Stimulated activated CD4-positive, alpha-beta T cell treated with anti-CD3 and anti-CD28 coated beads, Interleukin-12 subunit alpha, Interleukin-12 subunit beta, amount 100 ng/mL, for 48 hours (primary cell): ENCODE measurements at places on chromosomes 12 and 14.

DNA sequence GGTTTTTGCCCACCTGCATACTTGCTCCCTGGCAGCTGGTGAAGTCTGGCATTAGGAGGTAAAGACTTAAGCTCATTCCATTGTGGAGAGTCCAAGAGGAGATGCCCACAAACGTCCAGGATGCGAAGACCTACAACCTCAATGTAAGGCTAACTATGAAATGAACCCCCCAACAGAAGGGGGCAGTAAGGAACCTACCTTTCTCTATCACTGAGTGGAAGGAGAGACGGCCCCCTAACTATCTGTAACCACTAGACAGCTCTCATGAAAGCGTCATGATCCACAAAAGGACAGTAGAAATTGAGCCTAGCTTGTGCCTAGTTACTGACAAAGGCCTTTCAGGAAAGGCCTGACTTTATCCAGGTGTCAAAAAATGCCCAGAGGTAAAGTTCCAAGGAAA lies 55.3 kb downstream of the ZFYVE21 start:
- no peak for DNase-seq

- no peak for DNase-seq
Observed at GRCh38 chr12:117052386-117053049, 46.7 kb downstream of the TESC start.

DNA sequence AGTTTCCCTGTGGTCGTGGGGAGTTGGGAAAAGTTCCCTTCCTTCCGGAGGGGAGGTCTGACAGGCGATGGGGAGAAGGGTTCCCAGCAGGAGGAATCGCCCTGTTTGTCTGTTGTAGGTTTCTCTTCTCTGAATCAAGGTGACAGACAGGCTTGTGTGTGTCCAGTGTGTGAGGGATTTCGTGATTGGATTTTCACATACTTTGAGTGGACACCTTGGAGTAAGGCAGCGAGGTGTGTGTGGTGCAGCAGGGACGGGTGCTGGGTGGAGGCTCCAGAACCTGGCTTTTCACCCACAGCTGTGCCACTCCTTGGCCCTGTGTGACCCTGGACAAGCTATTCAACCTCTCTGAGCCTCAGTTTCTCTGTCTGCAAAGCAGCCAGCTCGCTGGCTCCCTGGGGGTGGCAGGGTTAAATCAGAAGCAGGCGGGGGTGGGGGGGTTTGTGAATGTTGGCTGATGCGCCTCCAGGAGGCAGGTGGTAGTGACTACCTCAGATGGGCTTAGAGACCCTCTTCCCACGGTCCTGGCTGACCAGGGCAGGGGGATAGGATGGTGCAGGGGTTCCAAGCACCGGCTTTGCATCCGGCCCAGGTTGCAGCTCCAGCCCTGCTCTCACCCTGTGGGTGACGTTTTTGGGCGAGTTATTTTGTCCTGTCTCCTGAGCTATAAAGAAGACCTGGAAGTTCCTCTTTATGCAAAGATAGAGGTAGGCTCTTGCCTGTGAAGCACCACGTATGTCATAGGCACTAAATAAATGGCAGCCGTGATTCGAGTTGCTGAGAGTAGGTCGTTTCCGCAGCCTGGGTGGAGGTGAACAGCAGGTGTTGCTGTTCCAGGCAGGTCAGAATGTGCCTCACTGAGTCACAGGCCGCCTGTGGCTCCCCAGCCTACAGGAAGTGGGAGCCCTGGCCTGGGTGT lies 679 bp downstream of the BDKRB2 start:
- no peak for DNase-seq

DNA sequence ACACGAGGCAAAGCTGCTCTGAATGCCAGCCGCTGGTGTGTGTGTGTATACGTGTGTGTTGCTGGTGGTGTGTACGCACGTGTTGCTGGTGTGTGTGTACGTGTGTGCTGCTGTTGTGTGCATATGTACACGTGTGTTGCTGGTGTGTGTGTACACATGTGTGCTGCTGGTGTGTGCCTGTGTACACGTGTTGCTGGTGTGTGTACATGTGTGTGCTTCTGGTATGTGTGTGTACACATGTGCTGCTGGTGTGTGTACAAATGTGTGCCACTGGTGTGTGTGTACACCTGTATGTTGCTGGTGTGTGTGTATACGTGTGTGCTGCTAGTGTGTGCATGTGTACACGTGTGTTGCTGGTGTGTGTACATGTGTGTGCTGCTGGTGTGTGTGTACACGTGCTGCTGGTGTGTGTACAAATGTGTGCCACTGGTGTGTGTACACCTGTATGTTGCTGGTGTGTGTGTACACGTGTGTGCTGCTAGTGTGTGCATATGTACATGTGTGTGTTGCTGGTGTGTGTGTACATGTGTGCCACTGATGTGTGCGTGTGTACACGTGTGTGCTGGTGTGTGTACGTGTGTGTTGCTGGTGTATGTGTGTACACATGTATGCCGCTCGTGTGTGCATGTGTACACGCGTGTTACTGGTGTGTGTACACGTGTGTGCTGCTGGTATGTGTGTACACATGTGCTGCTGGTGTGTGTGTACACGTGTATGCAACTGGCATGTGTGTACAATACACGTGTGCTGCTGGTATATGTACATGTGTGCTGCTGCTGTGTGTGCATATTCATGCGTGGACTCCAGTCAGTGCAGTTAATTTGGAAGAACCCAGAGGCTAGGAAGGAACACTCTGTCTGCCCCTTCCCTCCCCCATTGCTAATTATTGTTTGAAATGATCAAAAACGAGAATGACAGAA lies 47.2 kb downstream of the CACNA2D4 start:
- DNase-seq, result no peak

DNA sequence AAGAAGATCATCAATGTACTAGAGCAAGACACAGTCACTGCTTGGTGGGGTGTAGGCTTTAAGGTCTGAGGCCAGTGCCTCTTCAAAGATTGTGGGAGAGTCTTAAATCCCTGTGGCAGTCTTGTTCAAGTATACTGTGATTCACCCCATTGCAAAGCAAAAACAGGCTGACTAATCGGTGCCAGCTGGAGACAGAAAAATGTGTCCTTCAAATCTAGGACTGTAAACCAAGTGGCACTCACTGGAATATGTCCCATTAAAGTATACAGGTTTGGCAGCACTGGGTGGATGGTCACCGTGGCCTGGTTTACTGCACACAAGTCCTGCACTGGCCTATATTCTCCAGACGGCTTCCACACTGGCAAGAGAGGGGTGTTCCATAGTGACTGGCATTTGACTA lies 1315.3 kb downstream of the TMEM121 start:
- DNase-seq, result no peak

DNA sequence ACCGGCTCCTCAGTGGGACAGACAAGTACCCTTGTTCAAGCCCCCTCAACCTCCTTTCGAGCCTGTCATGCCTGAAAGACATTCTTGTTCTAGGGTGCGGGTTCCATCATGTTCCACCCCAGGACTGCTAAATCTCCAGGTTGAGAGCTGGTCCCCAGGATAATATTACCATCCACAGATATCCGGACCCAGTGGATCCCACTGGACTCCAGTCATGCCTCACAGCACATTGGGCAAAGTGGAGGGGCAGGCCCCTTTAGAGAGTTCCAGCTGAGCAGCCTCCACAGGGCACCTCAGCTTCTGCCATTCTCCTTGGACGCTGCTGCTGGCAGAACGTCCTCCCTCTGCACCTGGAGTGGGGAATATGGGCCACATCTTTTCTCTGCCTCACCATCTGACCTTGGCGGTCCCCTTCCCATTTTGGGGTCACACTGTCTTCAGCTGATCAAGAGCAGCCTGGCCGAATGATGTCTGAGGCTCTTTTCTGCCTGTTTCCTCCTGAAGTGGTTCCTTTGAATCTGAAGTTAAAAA lies 137.4 kb downstream of the BCL11B start:
- DNase-seq, result no peak

DNA sequence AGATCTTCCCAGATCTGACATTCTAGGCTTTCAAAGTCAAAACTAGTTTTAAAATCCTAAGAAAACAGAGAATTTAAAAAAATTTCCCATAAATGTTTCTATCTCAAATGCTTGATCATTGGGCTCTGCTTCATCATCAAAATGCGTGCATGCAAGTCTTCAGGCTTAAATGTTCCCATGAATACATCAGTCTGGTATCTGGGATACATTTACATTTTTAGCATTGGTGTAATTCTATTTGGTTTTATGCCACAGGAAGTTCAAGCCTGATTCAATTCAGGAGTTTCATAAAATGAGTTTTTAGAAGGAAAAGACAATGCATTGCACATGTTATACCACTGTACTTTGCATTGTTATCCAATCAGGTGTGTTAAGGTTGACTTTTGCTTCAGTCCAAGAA lies 336.4 kb downstream of the PCNX1 start:
- no peak for DNase-seq

DNA sequence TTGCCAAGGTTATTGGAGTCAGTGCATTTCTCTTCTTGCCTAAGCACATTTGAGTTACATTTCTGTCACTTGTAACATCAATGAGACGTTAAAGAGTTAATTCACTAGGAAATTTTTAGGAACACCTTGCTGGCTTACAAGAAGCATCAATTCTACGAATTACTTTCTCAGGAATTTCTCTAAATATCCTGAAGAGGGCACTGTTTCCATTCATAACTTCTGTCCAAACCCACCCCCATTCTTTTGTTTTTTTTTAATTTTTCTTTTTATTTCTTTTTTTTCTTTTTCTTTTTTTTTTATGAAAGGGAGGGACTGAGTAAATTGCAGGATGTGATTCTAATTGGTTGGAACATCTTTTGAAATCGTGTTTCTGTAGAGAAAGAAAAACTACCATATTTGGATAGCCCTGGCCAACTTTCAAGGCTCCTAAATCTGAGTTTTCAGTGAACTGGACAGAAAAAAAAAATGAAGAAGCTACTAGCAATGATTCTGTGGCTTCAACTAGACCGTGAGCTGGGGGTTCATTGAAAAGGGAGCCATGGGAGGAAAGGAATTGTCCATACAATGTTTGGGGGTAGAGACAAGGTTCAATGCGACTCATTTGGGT lies 285.3 kb downstream of the DAD1 start:
- no peak for DNase-seq

GRCh38 chr14:66471584-66471983 lies 14.6 kb upstream of the CCDC196 start:
- DNase-seq, result no peak

GRCh38 chr12:70449753-70450341 lies 83.8 kb downstream of the KCNMB4 start:
- no peak for DNase-seq

GRCh38 chr14:65548878-65549277 lies 136.3 kb downstream of the FUT8 start:
- DNase-seq, result no peak

DNA sequence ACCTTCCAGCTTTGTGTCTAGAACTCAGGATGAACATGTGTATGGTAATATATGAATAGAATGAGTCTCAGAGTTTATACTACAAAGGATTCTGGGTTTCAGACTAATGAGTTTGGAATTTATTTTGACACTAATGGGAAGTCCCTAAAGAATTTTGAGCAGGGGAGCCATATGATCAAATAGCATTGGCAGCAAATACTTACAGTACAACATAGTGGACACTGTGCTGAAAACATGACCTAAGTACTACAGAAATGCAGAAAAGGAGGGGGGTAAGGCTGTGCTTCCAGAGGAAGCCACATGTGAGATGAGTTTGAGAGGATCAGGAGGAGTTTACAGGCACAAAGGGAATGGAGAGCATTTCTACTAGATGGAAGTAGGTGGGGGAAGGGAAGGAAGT lies 225.8 kb downstream of the C12orf42 start:
- DNase-seq, result no peak

GRCh38 chr14:61965030-61965745 lies 203.0 kb downstream of the SNAPC1 start:
- DNase-seq, result no peak

GRCh38 chr12:122871851-122872780 lies 23.8 kb downstream of the VPS37B start:
- peak; percentile 57 for DNase-seq

GRCh38 chr14:101709533-101709881 lies 52.0 kb upstream of the PPP2R5C start:
- no peak for DNase-seq

GRCh38 chr12:4938900-4939299 lies 29.2 kb downstream of the KCNA1 start:
- no peak for DNase-seq

GRCh38 chr12:108213871-108214445 lies 84.9 kb downstream of the WSCD2 start:
- DNase-seq, result no peak

DNA sequence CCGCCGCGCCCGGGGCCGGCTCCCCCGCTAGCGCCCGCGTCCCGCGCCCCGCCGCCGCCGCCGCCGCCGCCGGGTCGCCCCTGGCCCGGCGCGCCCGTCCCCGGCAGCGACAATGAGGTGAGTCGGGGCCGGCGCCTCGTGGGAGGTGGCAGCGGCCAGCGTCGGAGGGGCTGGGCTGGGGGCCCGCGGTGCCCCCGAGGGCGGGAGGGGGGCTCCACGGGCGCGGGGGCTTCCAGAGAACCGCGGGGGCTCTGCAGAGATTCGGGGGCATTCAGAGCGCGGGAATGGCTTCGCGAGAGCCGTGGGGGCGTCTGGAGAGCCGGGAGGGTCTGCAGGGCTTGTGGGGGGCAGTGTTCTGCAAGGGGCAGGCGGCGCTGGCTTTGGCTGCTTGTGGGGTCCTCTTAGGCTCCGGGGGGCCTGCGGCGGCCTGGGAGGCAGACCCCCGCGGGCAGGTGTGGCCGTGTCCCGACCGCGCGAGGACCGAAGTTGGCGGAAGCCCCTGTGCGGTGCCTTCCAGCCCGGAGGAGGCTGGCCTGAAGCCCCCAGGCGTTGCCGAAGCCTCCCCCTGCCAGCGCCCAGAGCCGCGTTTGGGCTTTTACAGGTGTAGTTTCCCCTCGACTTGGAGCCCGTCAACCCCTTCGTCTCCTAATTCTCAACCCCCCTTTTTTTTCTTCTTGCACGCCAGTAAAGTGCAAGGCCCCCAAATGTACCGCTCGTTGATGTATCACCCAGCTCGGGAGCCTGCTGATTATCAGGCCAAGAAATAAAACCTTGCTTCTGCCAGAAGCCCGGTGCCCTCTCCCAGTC lies 93.1 kb upstream of the EVL start:
- no peak for DNase-seq

DNA sequence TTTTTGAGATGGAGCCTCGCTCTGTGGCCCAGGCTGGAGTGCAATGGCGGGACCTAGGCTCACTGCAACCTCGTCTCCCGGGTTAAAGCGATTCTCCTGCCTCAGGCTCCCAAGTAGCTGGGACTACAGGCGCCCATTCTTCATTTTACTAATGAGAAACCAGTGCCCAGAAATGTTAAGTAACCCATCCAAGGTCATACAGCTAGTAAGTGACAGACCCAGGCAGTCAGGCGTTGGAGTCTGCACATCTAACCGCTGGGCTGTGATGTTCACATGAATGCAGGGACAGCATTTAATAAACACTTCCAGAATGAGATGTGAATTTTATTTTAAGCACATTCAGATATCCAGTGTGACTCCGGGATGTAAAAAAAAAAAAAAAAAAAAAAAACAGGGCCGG lies 1.3 kb upstream of the TRIP11 start:
- DNase-seq, result no peak

DNA sequence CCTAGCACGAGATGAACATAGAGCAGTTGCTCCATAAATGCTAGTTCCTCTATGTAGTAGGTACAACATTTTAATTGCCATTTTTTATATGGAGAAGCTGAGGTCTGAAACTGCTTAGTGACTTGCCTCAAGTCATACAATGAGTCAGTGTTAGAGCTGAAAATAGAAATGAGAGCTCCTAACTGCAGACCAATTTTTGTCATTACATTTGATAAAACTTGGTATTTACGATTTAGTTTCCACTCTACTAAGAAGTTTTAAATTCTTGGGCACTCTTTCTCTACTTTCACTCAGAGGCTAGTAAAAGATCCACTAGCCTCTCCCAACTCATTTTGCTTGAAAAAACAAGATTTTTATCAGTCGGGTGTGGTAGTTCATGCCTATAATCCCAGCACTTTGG lies 8.1 kb upstream of the TMED10 start:
- DNase-seq, result no peak

GRCh38 chr12:87943762-87944161 lies 85.4 kb downstream of the C12orf50 start:
- no peak for DNase-seq
